ENCODE measurements at places on chromosomes 12 and 14.

- no peak for DNase-seq
Measured at GRCh38 chr12:13326076-13326475, 129.6 kb downstream of the EMP1 start.

DNA sequence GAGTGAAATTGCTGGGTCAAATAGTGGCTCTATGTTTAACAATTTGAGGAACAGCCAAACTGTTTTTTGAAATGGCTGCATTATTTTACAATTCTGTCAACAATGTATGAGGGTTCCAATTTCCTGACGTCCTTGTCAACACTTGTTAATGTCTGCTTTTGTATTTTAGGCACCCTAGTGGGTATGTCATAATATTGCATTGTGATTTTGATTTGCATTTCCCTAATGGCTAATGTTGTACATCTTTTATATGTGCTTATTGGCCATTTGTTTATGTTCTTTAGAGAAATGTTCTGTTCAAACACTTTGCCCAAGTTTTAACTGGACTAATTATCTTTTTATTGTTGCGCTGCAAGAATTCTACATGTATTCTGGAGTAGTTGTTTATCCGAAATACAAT, 93.2 kb downstream of the GPR65 start:
- DNase-seq = no peak

- DNase-seq = no peak
Measured at GRCh38 chr12:95443459-95443858, 30.5 kb upstream of the METAP2 start.

GRCh38 chr14:51870606-51871005, 10.2 kb downstream of the GNG2 start:
- DNase-seq = no peak

- no peak for DNase-seq
Measured at GRCh38 chr12:116087399-116087798, 190.1 kb downstream of the MED13L start.

DNA sequence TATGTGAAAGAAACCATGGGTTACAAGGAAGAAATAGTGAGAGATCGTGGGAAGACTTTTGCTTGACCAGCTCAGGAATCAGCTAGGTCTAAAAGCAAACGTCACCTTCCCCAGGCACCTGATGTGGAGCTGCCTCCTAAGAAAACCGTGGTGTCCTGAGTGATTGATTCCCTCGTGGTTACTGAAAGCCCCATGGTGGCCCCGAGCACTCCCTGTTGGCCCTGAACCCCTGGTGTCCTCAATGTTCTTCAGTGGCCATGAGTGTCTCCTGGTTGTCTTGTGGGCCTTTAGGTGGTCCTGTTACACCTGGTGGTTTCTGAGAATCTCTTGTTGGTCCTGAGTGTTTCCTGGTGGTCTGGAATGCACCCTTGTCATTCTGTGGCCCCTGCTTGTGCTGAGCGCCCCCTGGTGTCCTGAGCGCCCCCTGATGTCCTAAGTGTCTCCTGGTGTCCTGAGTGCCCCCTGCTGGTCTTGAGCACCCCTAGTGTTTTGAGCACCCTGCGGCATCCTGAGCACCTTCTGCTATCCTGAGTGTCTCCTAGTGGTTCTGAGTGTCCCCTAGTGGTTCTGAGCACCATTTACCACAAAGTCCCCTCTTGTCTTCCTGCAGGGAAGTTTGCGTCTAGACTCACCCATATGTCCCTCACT, 518.7 kb downstream of the TMEM121 start:
- DNase-seq = peak; percentile 85
